ENCODE measurements at places on chromosomes 5 and 9.

DNA sequence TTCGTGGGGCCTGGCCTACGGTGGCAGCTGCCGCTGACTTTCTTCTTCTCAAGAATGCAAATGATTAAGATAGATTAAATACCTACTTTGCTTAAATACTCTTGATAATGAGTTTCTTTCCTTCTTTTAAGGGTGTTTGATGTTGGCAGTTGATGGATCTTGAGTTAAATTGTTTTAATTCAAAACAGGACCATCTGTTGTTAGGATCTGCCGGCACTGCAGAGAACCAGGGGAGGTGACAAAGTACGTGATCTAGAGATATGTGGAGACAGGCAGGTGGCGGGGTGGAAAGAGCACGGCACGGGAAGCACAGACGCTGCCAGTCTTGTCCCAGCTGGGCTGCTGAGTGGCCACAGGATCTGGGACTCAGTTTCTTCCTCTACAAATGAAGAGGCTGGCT, 37.9 kb downstream of the MED27 start:
- DNase-seq = no peak

DNA sequence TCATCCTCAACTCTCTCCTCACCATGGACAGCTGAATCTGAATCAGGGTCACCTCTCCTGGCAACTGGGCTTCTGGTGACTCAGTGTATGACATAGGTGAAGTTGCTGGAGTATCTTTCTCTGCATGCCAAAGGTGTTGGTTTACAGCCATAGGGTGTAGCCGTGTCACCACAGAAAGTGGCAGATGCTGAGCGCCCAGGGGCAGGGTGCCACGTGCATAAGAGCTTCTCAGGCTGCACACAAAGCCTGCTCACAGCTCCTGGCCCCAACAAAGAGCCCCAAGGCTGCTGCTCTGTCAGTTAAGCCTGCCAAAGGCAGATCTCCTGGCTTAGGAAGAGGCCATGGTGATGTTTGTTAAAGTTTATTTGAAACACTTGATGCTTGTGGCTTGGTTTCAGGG, 297.7 kb upstream of the WWC1 start:
- DNase-seq = no peak

- no peak for DNase-seq
Observed at GRCh38 chr5:154708846-154709245, 46.3 kb upstream of the LARP1 start.

- no peak for DNase-seq
Observed at GRCh38 chr5:55096861-55097260, 5.6 kb upstream of the GZMA start.

DNA sequence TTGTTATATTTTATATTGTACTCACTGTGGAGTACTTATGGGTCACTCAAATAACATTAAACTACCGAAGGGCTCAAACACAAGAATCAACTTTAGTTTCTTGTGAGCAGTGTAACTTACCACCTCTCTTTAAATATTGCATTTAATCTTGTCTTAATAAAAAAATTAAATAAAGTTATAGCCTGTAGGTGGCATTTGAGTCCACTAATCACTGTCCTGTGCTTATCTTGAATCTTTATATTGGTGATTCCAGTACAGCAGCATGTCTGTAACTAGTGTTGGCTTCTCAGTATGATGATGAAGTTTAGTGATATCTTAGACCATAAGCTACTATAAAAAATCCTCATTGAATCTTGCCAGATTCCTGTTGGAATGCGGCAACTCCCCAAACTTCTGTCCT, 313.8 kb downstream of the FAM170A start:
- DNase-seq = no peak

DNA sequence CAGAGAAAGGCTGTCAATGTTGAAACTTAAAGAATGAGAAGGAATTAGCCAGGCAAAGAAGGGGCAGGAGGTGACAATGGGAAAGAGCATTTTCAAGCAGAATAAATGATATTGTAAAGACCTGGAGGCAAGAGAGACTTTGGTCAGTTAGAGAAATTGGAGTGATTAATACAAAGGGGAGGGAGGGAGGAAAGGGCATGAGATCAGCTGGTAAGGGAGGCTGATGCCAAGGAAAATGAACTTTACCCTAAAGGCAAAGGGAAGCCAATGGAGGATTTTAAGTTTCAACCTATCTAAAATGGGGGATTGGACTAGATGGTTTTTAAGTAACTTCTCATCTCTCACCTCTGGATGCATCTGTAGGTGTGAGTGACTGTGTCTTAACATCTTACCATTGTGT, 23.3 kb downstream of the C5 start:
- no peak for DNase-seq

DNA sequence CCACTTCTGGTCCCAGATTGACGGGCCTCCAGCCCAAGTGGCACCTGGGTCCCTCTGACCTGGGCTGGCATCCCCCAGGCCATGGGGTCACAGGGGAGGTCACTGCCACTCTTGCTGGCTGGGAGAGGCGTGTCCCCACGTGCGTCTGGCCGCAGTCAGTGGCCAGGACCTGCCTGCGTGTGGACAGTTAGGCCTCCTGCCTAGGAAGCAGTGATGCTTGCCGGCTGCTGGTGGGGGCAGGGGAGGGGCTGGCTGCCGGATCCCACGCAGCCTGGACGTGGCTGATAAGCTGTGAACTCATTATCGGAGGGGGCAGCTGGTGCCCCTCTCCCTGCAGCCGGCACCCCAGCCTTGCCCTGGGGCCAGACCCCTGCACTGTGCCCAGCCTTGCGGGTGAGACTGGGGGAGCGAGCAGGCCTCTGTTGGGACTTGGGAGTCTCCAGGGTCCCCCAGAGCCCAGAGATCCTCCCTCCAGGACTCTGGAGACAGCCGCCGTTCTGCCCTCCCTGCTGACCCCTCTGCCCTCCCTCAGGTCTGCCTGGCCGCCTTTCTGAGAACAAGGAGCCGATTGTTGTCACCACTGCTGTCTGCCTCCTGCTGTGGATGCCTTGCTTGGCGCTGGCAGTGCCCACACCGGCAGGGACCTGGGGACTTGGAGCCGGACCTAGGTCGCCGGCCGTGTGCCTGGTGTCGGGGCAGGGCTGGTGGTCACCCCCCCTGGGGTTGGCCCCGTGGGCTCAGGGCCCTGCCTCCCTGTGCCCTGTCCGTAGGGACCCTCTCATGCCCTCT, 12.3 kb downstream of the RXRA start:
- no peak for DNase-seq

GRCh38 chr5:176875783-176876505, 23.2 kb downstream of the HK3 start:
- no peak for DNase-seq

GRCh38 chr5:7668161-7668560, 182.8 kb downstream of the CFAP90 start:
- DNase-seq = no peak

GRCh38 chr9:209143-209758, 5.4 kb upstream of the DOCK8 start:
- DNase-seq = no peak

- DNase-seq = no peak
Observed at GRCh38 chr5:61767231-61768080, 435.4 kb downstream of the ZSWIM6 start.

GRCh38 chr9:75106857-75107256, 18.5 kb downstream of the OSTF1 start:
- no peak for DNase-seq

GRCh38 chr5:138843316-138844124, 31.6 kb downstream of the LRRTM2 start:
- DNase-seq = no peak

DNA sequence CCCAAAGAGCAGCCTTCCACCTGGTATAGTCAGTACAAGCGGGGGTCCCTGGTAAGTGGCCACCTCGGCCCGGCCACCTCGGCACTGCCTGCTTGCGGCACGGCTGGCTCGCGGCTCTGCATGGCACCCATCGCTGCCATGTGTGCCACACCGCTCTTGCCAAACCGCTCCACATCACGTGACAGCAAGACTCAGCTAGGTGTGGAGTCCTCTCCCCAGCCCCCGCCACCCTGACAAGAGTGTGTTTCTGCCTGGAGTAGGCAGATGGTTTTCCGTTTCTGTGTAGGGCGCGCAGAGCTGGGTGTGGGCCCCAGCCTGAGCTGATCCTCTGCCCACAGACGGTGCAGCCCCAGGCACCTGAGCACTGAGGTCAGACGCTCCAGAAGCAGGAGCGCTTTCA, 50.5 kb upstream of the FCN2 start:
- no peak for DNase-seq

DNA sequence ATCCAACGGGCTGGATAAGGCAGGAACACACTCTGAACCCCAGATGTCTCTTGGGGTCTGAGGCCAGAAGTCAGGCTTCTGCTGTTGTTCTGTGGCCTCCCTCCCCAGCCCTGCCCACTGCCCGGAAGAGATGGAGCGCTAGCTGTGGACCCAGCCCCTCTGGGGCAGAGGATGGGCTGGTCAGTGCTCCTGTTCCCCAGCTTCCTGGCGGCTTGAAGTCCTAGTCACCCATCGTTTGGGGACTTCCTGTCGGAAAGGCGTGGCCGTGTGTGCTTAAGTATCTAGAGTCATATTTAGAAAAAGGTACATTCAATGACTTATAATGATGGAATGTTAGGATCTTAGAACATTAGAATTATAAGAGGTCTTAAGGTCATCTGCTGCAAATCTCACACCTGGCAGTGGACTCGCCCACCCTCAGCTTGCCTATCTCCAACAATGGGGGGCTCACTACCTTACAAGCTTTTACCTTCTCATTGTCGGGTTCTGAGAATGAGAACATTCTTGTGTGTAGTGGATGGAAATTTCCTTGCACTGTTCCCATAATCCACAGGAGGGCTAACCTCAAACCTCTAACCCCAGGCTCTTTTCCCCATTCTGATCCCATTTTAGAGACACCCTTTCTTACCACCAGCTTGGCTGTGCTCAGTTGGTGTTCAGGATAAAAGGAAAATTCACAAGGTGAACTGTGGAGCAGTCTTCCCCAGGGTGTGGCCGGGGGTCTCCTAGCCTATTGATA, 13.4 kb upstream of the AIF1L start:
- no peak for DNase-seq

GRCh38 chr5:39151745-39152144, 67.6 kb downstream of the FYB1 start:
- no peak for DNase-seq

DNA sequence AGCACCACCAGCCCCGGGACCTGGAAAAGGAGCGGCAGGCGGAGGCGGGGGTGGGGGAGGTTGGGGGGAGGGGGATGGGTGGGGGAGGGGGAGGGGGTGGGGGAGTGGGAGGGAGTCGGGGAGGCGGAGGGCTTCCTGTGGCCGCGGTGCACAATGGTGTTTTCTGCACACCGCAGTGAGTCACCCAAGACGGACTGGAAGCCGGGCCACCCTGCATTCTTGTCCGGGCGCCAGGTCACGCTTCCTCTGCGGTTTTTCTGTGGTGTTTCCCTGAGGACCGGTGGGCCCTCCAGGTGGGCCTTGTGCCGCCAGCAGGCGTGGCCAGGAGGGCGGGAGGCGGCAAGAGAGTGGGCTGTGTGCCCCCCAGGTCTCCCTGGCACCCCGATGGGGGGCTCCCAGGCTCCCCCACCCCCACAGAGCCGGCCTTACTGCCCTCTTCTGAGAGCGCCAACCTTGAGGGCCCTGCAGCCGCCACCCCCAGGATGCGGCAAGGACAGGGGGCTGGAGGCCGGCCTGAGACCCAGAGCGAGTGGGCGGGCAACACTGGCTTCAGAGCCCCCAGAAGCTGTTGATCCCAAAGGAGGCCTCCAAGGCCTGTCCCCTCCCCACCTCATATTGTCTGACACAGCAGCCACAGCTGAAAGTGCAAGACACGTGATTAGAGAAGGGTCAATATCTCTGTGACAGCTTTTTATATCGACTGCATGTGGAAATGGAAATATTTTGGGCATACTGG, 11.1 kb downstream of the EXD3 start:
- no peak for DNase-seq

DNA sequence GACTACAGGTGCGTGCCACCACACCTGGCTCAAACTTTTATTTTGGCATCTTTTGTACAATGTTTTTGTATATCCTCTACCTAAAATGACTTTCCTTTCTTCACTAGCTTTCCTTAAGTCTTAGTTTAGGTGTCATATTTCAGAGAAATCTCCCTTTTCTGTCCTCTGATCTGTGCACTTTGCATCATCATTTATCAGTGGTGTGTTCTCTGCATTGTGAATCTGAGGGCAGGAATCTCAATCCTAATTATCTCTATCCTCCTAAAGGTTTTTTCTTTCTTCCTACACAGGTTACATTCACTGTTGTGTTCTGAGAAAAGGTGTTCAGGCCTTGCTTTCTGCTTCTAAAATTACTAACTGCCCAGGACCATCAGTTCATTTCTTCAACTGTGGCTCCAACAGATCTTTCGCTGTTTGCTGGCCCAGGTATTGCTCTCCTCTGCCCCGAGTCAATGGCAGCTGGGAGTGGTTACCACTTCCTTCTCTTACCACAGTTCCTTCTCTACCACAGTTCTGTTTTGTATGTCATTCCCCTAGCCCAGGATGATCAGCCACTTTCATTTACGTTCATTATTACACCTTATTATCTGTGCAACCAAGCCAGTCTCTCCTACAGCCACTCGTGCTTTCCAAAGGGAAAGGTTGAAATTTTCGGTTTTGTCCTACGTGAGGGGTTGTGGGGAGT, 14.0 kb downstream of the TGFBR1 start:
- no peak for DNase-seq

DNA sequence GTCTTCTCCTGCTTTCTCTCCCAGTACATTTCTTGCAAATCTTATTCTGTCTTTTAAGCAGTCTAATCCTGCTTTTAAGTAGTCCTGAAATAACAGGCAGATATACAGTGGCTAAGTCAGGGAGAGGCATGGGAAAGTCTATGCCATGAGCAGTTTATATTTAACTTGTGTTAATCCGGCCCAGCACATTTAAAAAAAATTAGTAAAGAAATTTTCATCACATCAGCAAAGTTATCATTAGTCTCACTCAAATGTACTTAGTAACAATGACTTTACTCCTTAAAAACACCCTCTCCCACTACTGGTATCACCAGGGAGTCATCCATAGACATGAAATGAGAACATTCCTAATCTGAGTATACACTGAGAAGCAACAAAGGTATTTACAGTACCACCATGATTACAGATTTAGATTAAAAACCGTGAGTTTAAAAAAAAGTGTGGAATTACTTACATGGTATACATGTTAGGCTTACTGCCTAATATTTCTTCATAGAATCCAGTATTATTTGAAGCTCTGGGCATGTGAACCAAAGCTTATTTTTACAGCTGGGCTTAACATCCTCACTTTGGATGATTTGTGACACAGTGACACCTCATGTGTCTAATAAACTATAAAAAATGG, 75.9 kb upstream of the DAB2 start:
- no peak for DNase-seq

GRCh38 chr5:169591636-169592035, 8.1 kb downstream of the SPDL1 start:
- DNase-seq = no peak

DNA sequence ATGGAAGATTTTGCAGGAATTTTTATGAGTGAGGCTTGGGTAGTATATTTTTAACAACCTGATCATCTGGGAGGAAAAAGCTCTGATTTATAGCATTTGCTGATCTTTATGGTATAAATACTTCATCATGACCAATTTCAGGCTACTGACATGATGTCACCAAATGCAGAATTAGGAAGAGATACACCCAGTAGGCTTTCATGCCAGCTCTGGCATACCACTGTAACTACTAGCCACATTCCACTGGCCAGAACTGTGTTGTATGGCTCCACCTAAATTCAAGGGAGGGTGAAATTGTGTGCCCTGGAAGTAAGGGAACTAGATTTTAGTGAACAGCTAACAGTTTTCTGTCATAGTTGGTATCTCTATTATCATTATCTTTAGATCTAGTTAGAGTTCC, 17.6 kb downstream of the AP3S1 start:
- DNase-seq = no peak

GRCh38 chr9:72823971-72824370, 128.9 kb downstream of the ALDH1A1 start:
- no peak for DNase-seq
